ENCODE measurements at places on chromosomes 6 and 20.

DNA sequence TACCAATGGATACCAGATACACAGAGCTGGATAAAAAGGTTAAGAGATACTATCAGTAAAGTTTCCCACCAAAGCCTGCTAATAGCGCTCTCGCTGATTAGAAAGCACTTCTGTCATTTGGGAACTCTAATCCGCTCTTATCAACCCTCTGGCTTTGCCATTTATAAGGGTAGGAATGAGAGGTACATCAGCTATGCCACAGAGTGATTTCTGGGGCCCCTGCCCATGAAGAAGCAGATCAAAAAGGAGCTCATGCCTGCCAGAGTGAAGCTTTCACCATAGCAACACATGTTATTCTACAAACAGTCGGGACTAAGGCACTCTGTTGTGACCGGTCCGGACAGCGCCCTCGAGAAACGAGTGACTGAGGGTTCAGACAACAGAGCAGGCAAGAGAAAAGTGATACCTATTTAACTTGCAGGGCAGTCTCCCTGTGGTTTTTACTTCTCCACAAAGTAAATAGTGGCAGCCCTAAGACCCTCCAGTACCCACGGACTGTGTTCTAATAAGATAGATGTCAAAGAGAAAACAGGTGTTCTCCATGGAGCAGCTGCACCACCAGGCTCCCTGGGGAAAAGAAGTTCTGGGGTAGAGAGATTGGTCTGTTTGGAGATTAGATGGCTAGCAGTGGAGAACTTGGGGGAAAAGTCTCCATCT lies 5.6 kb downstream of the TRAM2 start:
- peak; percentile 72 for DNase-seq

DNA sequence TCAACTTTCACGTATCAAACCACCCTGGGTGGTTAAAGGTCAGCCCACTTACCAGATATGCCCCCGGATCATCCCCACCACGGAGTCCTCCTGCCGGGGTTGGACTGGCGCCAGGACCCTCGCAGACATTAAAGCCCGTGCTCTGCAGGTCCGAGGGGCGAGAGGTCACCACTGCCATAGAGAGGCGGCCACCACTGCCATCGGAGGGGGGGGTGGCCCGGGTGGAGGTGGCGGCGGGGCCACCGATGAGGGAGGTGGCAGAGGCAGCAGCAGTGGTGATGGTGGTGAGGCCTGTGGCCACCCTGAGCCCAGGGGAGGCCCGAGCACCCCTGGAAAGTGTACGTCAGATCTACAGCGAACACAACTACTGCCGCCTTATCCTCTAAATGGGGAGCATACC lies 76.3 kb downstream of the ASXL1 start:
- DNase-seq = no peak

- DNase-seq = no peak
Observed at GRCh38 chr20:17650301-17651128, 31.5 kb downstream of the RRBP1 start.

- DNase-seq = no peak
Observed at GRCh38 chr6:15260099-15260821, 14.4 kb downstream of the JARID2 start.

DNA sequence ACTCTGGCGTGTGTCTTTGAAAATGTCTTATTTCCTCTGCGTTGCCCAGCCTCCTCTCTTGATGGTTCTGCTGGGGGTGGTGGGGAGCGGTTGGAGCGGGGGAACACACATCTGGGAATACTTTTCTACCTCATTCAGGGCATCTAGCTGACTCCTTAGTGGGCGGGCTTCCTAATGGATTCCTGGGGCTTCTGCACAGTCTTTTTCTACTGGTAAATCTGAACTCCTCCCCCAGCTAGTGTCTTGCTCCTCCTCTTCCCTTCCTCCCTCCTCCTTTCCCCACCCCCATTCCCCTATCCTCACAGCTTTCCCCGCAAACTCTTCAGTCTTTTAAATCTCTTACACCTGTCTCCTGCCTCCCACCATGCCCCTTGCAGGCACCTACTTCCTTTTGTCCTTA lies 74.4 kb downstream of the PRL start:
- DNase-seq = no peak

- DNase-seq = no peak
Observed at GRCh38 chr6:13715444-13715883, 3.8 kb upstream of the RANBP9 start.
